ENCODE measurements at places on chromosomes 5 and 9.

GRCh38 chr5:89178541-89178940 is 295.6 kb upstream of the MEF2C start:
- DNase-seq: no peak

DNA sequence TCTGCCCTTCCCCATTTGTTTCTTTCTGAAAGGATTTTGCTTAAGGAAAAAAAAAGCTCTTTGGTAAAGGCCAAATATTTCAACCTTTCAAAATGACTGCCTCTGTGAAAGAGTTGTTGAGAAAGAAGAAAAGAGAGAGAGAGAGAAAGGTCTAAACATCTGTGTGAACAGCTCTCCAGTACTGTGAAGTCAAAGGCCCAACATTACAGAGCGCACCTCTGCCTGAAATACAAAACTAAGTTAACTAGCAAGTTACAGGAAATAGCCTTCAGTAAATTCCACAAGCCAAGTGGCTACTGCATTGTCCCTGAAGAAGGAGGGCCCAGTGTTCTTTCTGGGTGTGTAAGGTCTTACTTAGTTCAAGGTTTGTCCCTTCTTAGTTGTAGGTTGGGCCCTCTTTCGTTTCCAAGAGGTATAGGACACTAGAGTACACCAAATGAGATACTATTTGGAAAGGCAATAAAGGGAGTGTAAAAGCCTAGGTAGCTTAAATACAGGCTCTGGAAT is 104.4 kb downstream of the THBS4 start:
- DNase-seq: no peak

GRCh38 chr9:136267261-136268111 is 21.9 kb upstream of the QSOX2 start:
- peak; percentile 91 for DNase-seq

DNA sequence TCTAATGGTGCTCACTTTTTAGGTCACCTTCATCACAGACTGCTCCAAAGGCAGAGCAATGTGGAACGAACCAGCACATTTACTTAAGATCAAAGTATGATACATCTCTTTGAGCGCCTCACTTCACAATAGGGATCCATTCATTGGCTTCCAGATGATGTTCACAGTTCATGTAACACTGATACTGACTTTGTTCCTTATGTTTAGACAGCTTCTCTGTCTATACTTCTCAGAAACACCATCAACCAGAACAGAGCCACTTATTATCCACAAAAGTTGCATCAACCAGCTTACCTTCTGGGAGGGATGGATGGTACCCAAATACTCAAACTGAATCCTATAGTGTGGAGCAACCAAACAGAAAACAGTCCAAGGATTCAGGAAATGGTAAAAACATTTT is 4.6 kb downstream of the PTAR1 start:
- DNase-seq: no peak

DNA sequence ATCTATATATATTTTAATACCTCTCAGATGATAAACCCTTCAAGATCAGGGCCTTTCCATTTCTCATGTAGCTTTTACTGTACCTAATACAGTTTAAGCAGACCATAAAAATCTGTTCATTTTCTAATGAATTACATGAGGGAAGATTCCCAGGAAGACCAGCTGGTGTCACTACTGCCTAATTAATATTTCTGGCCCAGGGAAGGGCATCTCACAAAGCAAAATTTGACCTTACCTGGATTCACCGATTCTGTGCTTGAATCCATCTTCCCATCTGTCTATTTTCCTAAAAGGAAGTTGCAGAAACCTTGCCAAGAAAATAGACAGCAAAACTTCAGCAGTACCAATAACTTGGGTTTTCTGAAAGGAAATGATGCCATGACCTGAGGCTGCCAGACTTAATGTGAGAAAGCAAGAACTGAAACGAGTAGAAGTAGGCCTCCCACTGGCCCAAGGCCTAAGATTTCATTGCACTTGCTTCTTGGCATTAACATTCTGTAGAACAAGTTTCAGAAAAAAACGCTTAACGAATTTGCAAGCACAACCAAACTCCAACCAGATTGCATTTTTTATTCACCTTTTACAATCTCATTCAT is 83.0 kb upstream of the GLIS3 start:
- no peak for DNase-seq

DNA sequence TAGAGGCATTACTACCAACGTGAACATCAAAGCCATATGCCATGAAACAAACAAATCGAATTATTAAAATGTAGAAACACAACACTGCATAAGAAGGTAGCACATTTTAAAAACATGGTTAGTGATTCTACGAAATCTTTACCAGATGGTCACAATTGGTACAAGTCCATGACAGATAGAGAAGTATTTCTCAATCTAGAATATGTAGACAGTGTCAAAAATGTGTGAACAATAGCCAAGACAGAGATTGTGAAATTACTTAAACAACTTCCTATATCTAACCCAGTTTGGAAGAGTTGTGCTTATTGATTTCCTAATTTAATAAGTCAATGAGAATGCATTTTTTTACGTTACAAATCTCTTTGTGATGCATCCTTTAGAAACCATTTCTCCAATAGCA is 1121.6 kb downstream of the MAT2B start:
- DNase-seq: no peak

DNA sequence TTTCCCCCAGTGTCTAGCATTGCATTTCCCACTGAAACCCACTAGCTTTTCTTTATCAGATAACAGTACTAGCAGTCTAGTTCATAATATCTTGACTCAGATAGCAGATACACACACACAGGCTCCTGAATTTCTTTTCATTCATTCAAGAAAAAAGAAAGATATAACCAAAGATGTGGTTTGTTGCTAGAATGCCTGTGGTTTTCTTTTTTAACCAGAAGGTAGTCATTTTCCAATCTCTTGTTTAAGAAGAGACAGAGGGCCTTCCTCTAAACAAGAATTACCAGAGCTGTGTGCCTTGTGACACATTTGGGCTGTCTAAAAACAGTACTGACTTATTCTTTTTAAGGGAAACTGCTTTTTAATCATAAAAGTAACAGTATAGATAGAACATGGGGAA is 167.3 kb downstream of the PJA2 start:
- no peak for DNase-seq

DNA sequence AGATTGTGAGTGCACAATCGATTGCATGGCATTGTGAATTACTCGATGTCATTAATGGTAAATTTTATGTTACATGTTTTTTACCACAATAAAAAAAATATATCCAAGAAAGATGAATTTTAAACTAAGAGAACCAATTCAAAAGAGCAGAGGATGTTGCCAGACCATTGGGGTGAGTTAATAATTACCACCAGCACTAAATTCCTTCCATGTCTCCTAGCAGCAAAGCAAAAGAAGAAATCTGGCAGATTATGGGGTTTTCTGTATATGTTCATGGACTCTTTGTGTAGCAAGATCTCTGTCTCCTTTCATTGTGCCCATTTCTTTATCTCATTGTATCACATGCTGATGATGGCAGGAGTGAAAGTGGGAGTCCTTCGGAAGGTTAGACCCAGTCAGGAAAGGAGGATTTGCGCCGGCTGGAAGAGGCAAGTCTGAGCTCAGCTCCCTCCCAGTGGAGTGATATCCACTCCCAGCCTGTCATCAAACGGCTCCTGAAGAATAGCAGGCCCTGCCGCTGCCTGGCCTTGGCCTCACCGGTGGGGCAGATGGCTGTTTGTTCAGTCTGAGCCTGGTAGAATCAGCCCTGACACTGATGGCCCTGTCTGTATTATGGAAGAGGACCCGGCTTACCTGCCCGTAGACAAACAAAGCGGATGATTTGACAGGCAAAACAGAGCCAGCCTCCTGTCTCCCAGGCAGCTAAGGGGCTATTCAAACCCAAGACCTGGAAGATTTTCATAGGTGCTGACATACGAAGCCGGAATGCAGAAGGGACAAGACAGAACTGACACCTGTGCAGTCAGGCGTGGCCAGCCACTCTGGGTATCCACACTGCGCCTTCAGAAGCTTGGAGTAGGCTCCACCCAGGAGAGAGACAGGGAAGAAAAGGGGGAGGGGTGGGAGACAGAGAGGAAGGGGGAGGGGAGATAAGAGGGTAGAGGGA is 21.9 kb upstream of the FOXE1 start:
- no peak for DNase-seq

GRCh38 chr5:32520972-32521371 is 64.4 kb upstream of the SUB1 start:
- no peak for DNase-seq

DNA sequence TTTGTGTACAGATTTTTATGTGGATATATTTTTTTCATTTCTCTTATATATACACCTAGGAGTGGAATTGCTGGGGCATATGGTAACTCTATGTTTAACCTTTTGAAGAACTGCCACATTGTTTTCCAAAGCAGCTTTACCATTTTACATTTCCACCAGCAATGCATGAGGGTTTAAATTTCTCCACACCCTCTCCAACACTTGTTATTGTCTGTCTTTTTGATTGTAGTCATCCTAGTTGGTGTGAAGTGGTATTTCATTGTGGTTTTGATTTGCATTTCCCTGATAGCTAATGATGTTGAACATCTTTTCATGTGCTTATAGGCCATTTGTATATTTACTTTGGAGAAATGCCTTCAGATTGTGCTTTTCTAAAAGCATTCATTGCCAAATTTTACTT is 39.1 kb downstream of the YTHDC2 start:
- DNase-seq: no peak

DNA sequence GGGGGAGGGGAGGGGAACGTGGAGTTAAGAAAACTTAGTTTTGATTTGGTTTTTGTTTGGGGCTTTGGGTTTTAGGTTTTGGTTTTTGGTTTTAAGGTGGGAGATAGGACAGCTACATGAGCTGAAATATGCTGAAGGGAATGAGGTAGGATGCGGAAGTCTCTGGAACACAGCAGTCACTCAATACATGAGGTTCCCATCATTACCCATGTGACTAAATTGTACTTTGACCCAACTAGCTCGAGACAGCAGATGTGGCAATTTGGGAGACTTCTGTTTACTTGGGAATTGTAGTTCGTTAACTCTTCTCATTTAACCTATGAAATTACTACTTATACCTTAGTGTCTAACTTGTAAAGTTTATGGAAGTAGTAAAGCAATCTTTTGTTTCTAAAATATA is 124.2 kb downstream of the TLE1 start:
- DNase-seq: no peak

- no peak for DNase-seq
Measured at GRCh38 chr9:97311798-97312500, 4.5 kb downstream of the CCDC180 start.

- DNase-seq: no peak
Measured at GRCh38 chr9:116057371-116057770, 96.2 kb upstream of the PAPPA start.

DNA sequence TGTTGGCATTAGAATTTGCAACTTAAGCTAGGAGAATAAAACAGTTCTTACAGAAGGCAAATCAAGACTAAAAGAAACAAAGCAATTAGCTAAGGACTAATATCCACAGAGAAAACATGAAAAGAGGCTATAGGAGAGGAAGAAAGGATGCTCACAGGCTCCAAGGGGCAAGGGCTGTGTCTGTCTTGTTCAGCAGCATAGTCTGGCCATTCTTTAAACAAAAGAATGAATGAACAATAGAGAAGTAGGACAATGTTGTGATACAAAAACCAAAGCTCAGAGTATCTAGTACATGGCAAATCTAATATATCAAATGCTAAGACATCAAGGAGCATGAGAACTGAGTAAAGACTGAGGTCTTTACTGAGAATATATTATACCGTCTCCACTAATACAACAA is 39.5 kb downstream of the PLPP1 start:
- DNase-seq: no peak

GRCh38 chr5:55063899-55064298 is 38.5 kb upstream of the GZMA start:
- DNase-seq: no peak

DNA sequence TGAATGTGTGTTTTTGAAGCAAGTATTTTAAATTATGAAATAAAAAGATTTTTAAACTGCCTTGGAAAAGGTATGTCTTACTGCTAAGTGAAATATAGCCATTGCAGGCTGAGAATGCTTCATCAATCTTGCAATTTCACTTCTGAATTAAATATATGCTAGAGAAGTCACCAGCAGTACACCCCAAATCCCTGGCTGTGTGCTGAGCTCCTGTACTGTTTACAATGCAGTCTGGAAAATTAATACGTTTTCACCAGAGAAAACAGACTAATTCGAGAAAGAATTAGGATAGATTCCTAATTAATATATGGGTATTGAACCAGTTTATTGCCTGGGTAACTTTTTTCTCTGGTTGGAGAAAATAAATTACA is 3.2 kb downstream of the PRDM6 start:
- DNase-seq: no peak

GRCh38 chr5:176485176-176485575 is 37.0 kb downstream of the FAF2 start:
- DNase-seq: no peak

DNA sequence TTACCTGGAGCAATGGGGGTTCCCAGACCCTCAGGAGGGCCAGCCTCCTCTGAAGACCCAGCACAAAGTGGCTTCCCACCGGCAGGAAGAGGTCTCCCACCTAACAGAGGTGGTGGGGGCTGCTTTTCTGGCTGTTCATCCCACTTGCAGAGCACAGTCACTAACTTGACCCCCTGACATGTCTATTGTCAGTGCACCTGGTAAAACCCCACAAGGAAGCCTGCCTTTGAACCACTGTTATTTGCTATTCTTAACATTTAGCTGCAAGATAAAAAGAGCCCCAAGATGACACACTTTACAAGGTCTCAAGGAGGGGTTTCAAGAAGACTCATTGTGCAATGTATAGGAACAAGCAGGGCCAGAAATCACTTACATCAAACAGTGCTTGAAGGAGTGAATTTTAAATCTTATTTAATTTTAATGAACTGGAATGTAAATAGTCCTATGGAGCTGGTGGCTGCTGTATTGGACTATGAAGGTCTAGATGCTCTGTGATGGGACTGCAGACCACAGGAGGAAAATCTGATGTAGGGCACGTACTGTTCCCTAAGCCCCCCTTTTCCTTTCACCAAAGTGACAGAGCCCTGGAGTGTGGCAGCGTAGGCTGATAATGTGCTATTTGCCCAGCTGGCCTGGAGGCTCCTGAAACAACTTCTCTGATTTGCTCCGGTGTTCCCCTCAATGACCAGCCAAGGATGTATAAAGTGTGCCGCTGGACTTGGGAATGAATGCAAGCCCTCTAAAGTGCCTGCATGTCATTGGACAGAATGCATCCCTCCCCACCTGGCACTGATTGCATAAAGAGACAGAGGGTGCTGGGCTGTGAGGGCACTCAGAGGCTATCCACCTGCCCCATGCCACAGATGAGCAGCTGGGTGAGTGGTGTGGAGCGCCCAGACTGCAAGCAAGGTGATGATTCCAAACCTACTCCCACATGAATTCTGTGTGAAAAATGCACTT is 80.2 kb downstream of the PTPN3 start:
- no peak for DNase-seq

- no peak for DNase-seq
Measured at GRCh38 chr9:93189369-93190132, 5.6 kb downstream of the WNK2 start.

- DNase-seq: no peak
Measured at GRCh38 chr9:111953444-111953843, 56.8 kb downstream of the UGCG start.

Measured in activated CD4-positive, alpha-beta memory T cell treated with anti-CD3 and anti-CD28 coated beads for 36 hours (primary cell).